ENCODE measurements at places on chromosomes 16 and 17.

DNA sequence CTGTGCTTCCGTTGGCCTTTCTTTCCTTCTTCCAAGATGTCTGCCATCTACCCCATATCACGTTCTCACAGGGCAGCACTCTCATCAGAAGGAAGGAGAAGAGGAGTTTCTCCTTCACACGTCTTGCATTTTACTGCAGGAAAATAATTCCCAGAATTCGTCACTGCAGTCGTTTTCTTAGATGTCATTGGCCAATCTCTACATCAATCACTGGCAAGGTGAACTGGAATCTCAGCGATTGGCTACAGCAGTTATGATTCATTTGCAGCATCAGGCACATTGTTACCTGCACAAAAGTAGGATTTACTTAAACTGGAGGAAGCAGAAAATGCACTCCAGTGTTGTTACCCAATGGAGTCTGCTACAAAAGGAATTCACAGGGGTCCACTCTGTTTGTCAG lies 277.2 kb upstream of the RBFOX1 start:
- H3K4me1 ChIP-seq = no peaks in the 10 kb centered on the region
- no peak overlapping the region for H3K27ac ChIP-seq
- H3K36me3 ChIP-seq = no peaks in the 10 kb centered on the region
- no peaks in the 10 kb centered on the region for H3K27me3 ChIP-seq

DNA sequence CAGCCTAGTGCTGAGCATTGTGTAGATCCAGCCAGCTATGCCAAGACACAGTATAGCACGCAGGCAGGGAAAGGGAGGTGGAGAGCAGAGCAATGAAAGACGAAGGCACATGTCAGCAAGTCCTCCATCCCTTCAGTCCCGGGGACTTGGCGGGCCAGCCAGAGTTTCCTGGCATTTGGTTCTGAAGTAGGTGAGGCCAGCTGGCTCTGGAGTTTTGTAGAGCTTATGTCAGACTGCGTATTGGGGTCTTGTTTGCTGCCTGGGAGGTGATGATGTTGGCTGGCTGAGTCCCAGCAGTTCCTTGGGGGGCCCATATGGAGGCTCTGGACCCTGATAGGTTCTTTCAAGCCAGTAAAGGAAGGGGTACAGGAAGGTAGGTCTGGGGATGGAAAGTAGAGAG lies 55.7 kb upstream of the AKTIP start:
- no peaks in the 10 kb centered on the region for H3K4me1 ChIP-seq
- H3K4me3 ChIP-seq = no peak overlapping the region

DNA sequence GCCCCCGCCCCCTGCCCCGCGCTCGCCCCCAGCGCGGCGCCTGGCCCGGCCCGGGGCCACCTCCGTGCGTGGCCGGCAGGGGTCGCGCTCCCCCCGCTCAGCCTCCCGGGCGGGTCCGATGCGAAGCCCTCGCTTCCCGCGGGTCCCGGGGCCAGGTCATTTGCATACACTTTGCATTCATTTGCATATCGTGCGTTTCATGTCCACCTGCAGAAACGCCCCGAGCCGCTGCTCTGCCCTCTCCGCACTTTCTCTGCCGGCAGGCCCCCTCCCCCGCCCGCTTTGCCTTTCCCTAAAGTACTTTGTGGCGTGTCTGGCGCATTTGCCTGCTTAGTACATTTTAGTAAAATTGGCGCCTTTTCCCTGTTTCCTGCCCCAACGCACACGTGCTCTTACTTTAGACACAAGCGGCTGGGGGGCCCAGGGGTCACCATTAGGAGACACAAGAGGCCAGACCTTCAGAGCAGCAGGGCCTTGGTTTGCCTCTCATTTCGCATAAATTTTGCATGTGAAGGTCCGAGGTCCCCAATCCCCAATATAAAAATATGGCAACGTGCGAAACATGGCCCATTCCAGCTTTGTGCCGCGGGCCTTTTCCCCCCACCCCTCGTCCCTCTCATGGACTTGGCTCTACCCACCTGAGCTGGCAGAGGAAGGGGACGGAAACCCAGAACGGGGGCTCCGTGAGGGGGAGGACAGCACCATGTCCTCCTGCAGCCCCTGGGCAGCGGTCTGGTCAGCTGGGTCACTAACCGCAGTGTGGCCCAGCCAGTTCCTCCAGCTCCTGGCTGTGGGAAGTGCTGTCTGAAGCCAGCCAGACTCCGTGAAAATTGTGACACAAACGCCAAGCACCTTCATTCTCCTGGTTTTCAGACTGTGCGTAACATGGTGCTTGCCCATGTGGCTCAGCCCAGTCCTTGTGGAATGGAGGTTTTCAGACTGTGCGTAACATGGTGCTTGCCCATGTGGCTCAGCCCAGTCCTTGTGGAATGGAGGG lies 34.8 kb downstream of the CBFA2T3 start:
- DNase-seq = no peak
- H3K27ac ChIP-seq = no peak overlapping the region
- no peaks in the 10 kb centered on the region for H3K27me3 ChIP-seq
- peak overlapping the region; percentile 9 for H3K4me3 ChIP-seq

- H3K27ac ChIP-seq = no peak overlapping the region
- H3K4me1 ChIP-seq = no peaks in the 10 kb centered on the region
- H3K27me3 ChIP-seq = no peaks in the 10 kb centered on the region
- DNase-seq = peak; percentile 17
- H3K36me3 ChIP-seq = no peaks in the 10 kb centered on the region
- no peak overlapping the region for H3K4me3 ChIP-seq
Measured at GRCh38 chr17:68961214-68961882, 6.2 kb upstream of the ABCA8 start.

DNA sequence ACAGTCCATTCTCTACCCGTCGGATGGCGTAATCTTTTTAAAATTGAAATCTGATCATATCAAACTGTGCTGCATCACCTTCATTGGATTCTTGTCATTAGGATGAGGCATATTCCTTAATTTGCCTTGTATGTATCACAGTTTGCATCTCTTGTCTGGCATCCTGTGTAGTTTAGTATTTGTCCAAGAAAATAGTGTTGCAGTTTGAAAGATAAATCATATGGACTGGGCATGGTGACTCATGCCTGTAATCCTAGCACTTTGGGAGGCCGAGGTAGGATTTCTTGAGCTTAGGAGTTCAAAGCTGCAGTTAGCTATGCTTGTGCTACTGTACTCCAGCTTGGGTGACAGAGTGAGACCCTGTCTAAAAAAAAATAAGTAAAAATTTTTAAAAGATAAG lies 5.8 kb upstream of the RSL1D1 start:
- peaks cover 4% of the 10 kb centered on the region for H3K4me1 ChIP-seq
- no peak overlapping the region for H3K27ac ChIP-seq
- H3K27me3 ChIP-seq = no peaks in the 10 kb centered on the region
- no peak for DNase-seq
- H3K36me3 ChIP-seq = peaks cover 4% of the 10 kb centered on the region

GRCh38 chr16:83110269-83110668 lies 483.5 kb downstream of the CDH13 start:
- H3K36me3 ChIP-seq = no peaks in the 10 kb centered on the region
- no peak for DNase-seq
- no peak overlapping the region for H3K27ac ChIP-seq
- no peaks in the 10 kb centered on the region for H3K4me1 ChIP-seq

DNA sequence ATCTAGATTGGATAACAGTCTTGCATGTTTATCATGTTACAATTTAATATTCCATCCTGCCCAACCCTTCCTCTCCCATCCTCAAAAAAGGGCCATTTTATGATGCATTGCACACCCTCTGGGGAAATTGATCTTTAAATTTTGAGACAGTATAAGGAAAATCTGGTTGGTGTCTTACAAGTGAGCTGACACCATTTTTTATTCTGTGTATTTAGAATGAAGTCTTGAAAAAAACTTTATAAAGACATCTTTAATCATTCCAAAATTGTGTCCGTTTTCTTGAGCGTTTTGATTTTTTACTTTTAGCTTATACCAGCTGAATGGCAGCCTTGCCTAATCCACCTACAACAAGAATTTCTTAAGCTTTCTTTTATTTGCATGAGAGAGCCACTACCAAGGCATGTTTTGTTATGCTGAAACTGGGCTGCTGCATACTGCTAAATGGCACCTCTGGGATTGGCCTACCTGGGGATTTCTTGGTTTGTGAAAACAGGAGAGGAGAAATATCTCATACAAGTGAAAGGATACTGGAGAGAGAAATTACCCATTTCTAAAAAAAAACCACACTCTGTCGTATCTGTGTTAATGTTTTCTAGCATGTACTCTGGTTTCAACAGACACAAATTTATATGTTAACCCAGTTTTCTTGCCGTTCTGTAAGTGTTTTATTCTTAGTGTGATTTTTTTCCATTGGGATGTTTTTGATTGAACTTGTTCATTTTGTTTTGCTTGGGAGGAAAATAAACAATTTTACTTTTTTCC lies 52.2 kb downstream of the TUBD1 start:
- H3K36me3 ChIP-seq = no peaks in the 10 kb centered on the region
- H3K4me3 ChIP-seq = peak overlapping the region; percentile 40
- no peaks in the 10 kb centered on the region for H3K4me1 ChIP-seq
- peak overlapping the region; percentile 90 for H3K27ac ChIP-seq
- no peaks in the 10 kb centered on the region for H3K27me3 ChIP-seq
